ENCODE measurements at places on chromosomes 16 and 17. TPM values are rescaled to one million over a fixed set of nuclear protein-coding genes. Genes with fewer than 3 reads are reported as not detected.

DNA sequence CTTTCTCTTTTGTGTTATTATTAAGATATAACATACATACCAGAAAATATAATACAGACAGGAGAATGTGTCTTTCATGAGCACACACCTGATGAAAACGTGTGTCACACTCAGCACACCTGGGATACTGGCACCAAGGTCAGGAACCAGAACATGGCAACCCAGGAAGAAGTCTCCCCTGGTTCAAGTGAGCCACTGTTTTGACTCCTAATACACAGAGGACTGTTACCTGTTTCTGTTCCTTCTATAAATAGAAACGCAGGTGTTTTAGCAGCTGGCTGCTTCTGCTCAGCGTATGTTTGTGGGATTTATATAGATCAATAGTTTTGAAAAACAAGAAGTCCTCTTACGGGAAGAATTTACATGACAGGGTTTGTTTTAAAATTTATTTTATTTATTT is 3.5 kb downstream of the SEC14L1 start:
- H3K4me3 ChIP-seq = no peak overlapping the region
- H3K27me3 ChIP-seq = no peaks in the 10 kb centered on the region
- H3K27ac ChIP-seq = peak overlapping the region; percentile 71
- DNase-seq = no peak
- H3K36me3 ChIP-seq = no peaks in the 10 kb centered on the region

GRCh38 chr16:73106329-73107034 is 58.6 kb upstream of the ZFHX3 start:
- no peak overlapping the region for H3K27ac ChIP-seq
- H3K4me1 ChIP-seq = no peaks in the 10 kb centered on the region
- no peaks in the 10 kb centered on the region for H3K27me3 ChIP-seq
- no peak for DNase-seq
- no peaks in the 10 kb centered on the region for H3K36me3 ChIP-seq

GRCh38 chr16:78216166-78216745 is 116.8 kb downstream of the WWOX start:
- no peaks in the 10 kb centered on the region for H3K36me3 ChIP-seq
- H3K27me3 ChIP-seq = no peaks in the 10 kb centered on the region
- H3K4me1 ChIP-seq = no peaks in the 10 kb centered on the region
- no peak for DNase-seq
- H3K4me3 ChIP-seq = no peak overlapping the region
- H3K27ac ChIP-seq = no peak overlapping the region

- no peak for DNase-seq
- H3K4me1 ChIP-seq = no peaks in the 10 kb centered on the region
- H3K4me3 ChIP-seq = peak overlapping the region; percentile 60
- no peaks in the 10 kb centered on the region for H3K27me3 ChIP-seq
- no peaks in the 10 kb centered on the region for H3K36me3 ChIP-seq
- peak overlapping the region; percentile 75 for H3K27ac ChIP-seq
Observed at GRCh38 chr16:30996324-30996984, 11.4 kb downstream of the HSD3B7 start.

DNA sequence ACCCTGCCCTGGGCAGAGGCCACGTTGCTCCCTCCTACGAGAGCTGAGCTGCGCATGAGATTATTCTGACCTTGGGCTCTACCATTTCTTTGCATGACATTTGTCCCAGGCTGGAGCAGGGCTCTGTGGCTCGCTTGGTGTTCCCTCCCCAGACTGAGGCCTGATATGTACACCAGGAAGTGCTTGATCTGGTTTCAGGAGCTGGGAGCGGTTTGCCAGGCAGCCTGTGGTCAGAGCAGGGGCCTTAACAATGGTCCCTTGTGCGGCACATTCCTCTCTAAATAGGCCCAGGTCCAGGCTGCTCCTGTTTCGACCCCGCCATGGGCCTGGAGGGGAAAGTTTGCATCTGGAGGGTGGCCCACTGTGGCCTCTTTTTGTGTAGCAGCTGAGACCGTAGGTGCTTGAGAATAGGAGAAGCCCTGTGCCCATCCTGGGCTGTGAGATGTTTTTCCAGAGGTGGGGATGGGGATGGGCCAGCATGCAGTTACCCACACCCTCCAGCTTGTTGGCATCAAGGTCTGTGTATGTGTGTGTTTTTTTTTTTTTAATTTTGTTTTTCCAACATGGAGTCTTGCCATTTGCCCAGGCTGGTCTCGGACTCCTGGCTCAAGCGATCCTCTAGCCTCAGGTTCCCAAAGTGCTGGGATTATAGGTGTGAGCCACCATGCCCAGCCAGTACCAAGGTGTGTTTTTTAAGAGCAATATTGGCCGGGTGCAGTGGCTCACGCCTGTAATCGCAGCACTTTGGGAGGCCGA is 253.9 kb downstream of the SEC14L1 start:
- peaks cover 53% of the 10 kb centered on the region for H3K4me1 ChIP-seq
- H3K27me3 ChIP-seq = no peaks in the 10 kb centered on the region
- H3K27ac ChIP-seq = peak overlapping the region; percentile 75
- no peaks in the 10 kb centered on the region for H3K36me3 ChIP-seq
- DNase-seq = no peak

GRCh38 chr16:68850481-68850880 is 7.2 kb downstream of the TANGO6 start:
- no peak overlapping the region for H3K4me3 ChIP-seq
- H3K27me3 ChIP-seq = no peaks in the 10 kb centered on the region
- no peak overlapping the region for H3K27ac ChIP-seq

- H3K27ac ChIP-seq = no peak overlapping the region
- no peak for DNase-seq
- H3K4me1 ChIP-seq = no peaks in the 10 kb centered on the region
- peaks cover 28% of the 10 kb centered on the region for H3K36me3 ChIP-seq
- H3K27me3 ChIP-seq = no peaks in the 10 kb centered on the region
Observed at GRCh38 chr17:17141860-17142552, 64.1 kb downstream of the PLD6 start.

GRCh38 chr16:65154321-65154720 is 32.5 kb upstream of the CDH11 start:
- no peaks in the 10 kb centered on the region for H3K36me3 ChIP-seq
- H3K4me1 ChIP-seq = no peaks in the 10 kb centered on the region
- H3K4me3 ChIP-seq = no peak overlapping the region
- H3K27ac ChIP-seq = no peak overlapping the region
- H3K27me3 ChIP-seq = no peaks in the 10 kb centered on the region

DNA sequence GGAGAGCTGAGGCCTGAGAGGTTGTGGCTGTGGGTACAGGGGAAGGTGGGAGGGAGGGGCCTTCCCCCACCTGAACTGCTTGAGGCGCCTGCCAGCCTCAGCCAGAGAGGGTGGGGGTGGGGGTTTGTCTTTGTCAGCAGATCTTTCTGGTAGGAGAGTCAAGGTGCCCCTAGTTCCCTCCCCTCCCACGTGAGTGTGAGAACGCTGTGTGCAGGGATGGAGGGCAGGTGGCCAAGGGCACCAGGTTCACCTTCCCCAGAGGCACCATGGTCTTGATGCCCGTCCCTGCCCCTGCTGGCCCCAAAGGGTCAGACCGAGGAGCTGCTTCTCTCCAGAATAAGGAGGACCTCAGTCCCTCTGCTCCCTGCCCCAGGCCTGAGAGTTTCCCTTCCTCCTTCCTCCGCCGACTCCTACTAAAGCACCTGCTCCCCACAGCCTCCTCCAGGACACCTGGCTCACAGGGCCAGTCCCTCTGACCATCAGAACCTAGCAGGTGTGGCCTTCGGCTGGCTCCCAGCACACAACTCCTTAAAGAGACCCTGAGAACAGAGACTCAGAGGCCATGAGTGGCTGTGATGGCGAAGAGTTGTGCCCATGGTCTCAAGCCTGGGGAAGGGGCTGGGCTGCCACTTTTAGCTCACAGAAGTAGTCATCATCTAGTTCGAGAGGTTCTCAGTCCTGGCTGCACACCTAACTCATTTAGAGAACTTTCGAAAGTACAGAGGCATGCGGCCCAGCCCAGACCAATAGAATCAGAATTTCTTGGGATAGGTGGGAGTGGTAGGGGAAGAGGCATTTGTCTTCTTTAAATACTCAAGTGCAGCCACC is 113.2 kb upstream of the LHX1 start:
- H3K27ac ChIP-seq = no peak overlapping the region
- H3K4me3 ChIP-seq = no peak overlapping the region
- DNase-seq = no peak
- no peaks in the 10 kb centered on the region for H3K36me3 ChIP-seq
- H3K4me1 ChIP-seq = no peaks in the 10 kb centered on the region

DNA sequence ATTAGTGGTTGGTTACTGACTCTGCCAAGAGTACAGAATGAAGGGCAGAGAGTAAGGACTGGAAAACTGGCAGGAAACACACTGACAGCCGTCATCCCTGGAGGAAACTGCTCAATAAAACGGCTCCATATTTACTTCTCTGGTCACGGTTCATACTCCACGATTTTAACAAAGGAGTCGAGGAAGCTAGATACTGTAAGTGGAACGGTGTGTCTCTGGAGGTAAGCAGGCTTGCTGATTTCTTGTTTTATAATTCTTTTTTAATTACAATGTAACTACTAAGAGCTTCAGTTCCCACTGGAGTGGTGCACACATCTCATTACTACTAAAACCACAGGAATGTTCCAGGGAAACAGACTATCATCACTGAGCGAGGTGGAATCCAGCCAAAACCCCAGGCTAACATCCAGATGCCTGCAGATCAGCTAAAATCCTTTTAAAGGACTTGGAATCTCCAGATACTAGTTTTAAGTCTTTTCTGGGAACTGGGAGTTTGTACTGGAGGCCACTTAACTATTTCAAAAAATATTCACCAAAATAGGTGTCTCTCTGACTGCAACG is 17.8 kb downstream of the SERPINF1 start:
- no peaks in the 10 kb centered on the region for H3K27me3 ChIP-seq
- H3K4me3 ChIP-seq = no peak overlapping the region
- no peaks in the 10 kb centered on the region for H3K4me1 ChIP-seq
- peak overlapping the region; percentile 82 for H3K27ac ChIP-seq

- DNase-seq = no peak
- no peaks in the 10 kb centered on the region for H3K27me3 ChIP-seq
- no peaks in the 10 kb centered on the region for H3K36me3 ChIP-seq
- peak overlapping the region; percentile 66 for H3K27ac ChIP-seq
- no peaks in the 10 kb centered on the region for H3K4me1 ChIP-seq
Observed at GRCh38 chr17:42456223-42457106, 2.2 kb upstream of the ATP6V0A1 start.

- H3K4me3 ChIP-seq = no peak overlapping the region
- peaks cover 44% of the 10 kb centered on the region for H3K36me3 ChIP-seq
- no peaks in the 10 kb centered on the region for H3K27me3 ChIP-seq
- no peak for DNase-seq
Observed at GRCh38 chr17:35614810-35615209, 27.7 kb downstream of the AP2B1 start.

DNA sequence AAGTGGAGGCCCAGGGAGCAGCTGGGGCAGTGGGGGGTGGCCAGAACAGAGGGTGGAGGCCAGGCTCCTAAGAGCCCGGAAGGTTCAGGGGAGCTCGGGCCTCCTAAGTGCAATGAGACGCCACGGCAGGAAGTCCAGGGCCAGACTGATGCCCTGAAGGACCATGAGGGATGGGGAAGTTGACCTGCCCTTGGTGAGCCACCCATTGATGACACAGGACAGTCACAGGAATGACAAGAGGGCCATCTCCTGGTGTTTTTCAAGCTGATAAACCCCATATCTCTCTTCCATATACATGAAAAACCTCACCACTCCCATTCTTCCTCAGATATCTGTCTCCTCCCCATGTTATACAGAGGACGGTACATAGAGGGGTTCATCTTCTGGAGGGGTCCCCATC is 5.8 kb upstream of the MRPL58 start:
- H3K4me1 ChIP-seq = peaks cover 7% of the 10 kb centered on the region
- DNase-seq = no peak
- H3K4me3 ChIP-seq = no peak overlapping the region
- no peaks in the 10 kb centered on the region for H3K27me3 ChIP-seq

Gene SOX9
- total RNA-seq = 14.7 TPM

Gene OR3A3
- total RNA-seq = not detected

Gene GNAO1
- 12.9 TPM for total RNA-seq

Measured in tibial nerve (tissue), 4 donors.